ENCODE measurements at places on chromosomes 12 and 14. TPM values are rescaled to one million over a fixed set of nuclear protein-coding genes. Genes with fewer than 3 reads are reported as not detected.

GRCh38 chr12:52228931-52229330 lies 4.1 kb upstream of the KRT7 start:
- no peak for DNase-seq

- DNase-seq = no peak
These were observed 196.1 kb downstream of the TBX5 start for GRCh38 chr12:114209861-114210260.

GRCh38 chr14:62304257-62304656 lies 542.0 kb downstream of the SNAPC1 start:
- DNase-seq = no peak

GRCh38 chr12:121926874-121927706 lies 8.7 kb downstream of the CFAP251 start:
- no peak for DNase-seq

GRCh38 chr12:97805146-97805545 lies 342.5 kb downstream of the RMST start:
- no peak for DNase-seq

DNA sequence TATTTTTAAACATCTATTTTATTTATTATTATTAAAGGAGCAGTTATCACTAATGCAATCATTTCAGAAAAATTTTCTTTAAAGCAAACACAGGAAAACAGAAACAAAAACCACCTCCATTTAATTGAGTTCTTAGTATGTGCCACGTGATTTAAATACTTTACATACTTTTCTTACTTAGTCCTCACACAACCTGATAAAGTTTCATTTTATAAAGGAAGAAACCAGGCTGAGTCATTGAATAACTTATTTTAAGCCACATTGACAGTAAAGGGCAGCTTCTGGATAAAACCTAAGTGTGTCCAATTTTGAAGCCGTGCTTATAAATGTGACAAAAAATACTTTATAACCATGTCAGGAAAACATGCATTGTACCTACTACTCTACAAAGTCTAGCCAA lies 57.1 kb upstream of the PCED1B start:
- no peak for DNase-seq

The LMBR1L gene
- 52.4 TPM for total RNA-seq

GRCh38 chr14:50036211-50036610 lies 80.2 kb downstream of the VCPKMT start:
- no peak for DNase-seq

DNA sequence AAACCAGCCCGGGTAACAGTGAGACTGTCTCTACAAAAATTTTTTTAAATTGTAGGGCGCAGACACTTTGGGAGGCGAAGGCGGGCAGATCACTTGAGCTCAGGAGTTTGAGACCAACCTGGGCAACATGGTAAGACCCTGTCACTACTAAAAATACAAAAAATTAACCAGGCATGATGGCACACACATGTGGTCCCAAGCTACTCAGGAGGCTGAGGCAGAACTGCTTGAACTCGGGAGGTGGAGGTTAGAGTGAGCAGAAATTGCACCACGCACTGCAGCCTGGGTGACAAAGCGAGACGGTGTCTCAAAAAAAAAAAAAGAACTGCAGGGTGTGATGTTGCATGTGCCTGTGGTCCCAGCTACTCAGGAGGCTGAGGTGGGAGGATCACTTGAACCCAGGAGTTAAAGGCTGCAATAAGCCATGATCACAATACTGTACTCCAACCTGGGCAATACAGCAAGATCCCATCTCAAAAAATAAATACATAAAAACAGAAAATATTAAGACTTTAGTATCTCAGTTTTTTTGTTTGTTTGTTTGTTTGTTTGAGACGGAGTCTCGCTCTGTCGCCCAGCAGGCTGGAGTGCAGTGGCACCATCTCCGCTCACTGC lies 16.9 kb downstream of the ATXN2 start:
- DNase-seq = no peak

DNA sequence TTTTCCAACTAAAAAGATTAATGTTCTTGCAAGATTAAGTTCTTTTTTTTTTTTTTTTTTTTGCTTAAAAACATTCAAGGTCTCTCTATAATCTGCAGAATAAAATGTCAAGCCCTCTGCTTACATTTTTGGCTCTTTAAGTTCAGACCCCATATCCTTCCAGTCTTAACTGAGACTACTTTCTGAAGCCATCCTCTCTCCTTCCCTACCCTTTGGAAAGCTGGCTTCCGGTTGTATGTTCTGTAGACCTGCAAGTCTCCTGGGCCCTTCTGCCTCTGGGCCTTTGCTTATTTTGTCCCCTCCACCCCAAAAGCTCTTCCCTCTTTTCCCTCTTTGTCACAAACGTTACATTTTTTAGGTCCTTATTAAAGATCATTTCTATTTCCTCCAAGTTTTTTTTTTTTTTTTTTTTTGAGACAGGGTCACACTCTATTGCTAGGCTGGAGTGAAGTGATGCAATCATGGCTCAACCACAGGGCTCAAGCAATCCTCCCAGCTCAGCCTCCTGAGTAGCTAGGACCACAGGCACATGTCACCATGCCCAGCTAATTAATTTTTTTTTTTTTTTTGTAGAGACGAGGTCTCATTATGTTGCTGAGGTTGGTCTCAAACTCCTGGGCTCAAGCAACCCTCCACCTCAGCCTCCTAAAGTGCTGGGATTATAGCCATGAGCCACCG lies 46.5 kb downstream of the PTPRB start:
- no peak for DNase-seq

DNA sequence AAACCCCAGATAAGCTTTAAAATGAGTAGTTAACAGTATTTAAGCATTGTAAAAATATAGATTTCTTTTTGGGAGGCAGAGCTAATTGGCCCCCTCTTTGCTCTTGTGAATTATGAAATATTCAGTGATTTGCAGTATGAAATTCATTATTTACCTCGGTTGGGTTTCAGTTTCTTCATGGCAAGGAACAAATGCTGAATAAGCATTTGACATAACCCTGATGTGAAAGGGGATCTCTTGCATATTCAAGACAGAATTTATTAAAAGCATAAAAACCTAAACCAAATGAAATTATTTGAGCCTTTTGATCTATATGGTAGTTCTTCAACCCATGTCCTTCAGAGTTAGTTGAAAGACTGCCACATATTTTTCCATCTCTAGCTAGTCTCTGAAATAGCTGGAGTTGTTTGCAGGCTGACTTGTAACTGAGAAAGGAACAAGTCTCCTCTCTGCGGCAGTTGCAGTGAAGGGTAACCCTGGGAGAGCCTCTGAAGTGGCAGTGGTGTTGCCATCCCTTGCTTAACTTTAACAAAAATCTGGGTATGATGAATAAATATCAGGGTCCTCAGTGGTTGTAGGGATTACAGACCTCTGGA lies 690 bp downstream of the AKAP6 start:
- DNase-seq = no peak

GRCh38 chr12:3694673-3695072 lies 58.2 kb downstream of the CRACR2A start:
- no peak for DNase-seq

GRCh38 chr12:30970559-30971197 lies 44.1 kb downstream of the TSPAN11 start:
- DNase-seq = no peak

- DNase-seq = no peak
These were observed 32.6 kb downstream of the EGLN3 start for GRCh38 chr14:33918256-33918655.

- no peak for DNase-seq
These were observed 103.1 kb downstream of the HELB start for GRCh38 chr12:66405395-66405794.

The KRT82 gene
- total RNA-seq = not detected

GRCh38 chr12:77954206-77954555 lies 123.5 kb downstream of the NAV3 start:
- DNase-seq = no peak

DNA sequence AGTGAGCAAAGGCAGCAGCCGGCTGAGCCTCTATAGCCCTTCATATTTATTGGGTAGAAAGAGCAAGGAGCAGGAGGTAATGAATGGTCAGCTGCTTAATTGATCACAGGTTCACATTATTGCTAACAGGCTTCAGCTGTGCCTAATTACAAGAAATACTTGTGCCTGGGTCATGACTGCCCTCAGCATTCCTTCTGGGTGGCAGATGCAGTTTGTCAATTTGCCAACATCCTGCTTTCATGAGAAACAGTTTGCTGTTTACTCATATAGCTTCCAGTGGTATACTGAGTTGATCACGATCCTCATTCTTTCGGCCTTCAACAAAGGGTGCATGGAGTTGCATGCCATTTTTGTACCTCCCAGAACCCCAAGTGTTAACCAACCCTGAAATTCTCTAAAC lies 81.0 kb upstream of the PLEKHG7 start:
- no peak for DNase-seq

GRCh38 chr14:37023875-37024565 lies 148.4 kb downstream of the SLC25A21 start:
- DNase-seq = no peak

GRCh38 chr14:104639885-104640548 lies 35.4 kb upstream of the TMEM179 start:
- DNase-seq = no peak

GRCh38 chr12:106149096-106149784 lies 10.5 kb upstream of the NUAK1 start:
- no peak for DNase-seq

DNA sequence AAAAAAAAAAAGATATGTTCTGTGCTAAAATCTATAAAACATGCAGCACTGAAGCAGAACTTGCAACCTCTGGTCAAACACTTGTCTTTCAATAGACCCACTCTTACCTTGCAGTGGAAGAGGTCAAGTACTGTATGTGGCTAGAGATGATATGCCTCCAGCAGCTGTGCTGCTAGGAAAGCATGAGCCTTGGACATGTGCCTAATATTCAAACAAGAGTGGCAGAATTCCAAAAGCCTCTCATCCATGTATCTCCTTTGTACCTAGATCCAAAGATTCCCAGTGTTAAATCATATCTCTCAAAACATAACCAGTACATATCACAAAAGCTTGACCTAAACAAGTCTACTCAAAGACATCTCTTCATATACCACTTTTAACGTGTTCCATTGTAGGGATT lies 105.0 kb upstream of the CPNE8 start:
- no peak for DNase-seq

GRCh38 chr12:68042212-68042699 lies 53.0 kb downstream of the IFNG-AS1 start:
- DNase-seq = peak; percentile 3

- no peak for DNase-seq
These were observed 33.0 kb downstream of the MTHFD1 start for GRCh38 chr14:64421166-64421565.

The KCNA5 gene
- 2.9 TPM for total RNA-seq

GRCh38 chr14:69693801-69694729 lies 72.9 kb upstream of the SRSF5 start:
- DNase-seq = no peak

DNA sequence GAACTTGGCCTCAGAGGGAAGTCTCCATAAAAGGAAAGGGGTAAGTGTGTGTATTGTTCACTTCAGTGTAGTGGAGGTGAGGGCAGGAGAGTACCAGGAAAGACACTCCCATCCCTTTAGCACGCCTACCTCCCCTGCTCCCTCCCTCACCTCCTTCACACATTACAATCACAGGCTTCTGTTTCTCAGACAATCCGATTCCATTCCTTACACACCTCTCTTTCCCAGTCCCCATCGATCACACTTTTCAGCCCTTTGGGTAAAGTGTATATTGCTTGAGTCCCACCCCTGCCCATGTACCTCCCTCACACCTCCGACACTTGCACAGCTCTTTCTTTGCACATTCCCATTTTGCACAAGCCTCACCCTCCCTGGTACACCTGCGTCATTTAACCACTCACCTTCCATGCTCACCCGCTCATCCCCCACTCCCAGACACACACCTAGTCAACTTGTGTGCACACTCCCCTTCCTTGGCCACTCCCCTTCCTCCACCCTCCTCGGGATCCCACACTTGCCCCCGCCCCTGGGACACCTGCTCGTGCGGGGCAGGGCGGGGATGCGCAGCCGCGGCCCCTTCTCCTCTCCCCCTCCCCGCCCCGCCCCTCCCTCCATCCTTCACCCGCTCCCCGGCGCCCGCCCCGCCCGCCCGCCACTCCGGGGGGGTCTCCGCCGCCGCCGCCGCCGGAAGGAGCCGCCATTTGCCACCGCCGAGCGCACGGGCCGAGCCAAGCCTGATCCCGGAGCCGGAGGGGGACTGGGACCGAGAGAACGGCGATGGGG lies at the start of gene MARCHF9:
MARCHF9 (plus strand) TSS at position 693 of the 783 bp plus-strand sequence. CDS start 426 bp downstream, outside the sequence.
- no peak for DNase-seq

DNA sequence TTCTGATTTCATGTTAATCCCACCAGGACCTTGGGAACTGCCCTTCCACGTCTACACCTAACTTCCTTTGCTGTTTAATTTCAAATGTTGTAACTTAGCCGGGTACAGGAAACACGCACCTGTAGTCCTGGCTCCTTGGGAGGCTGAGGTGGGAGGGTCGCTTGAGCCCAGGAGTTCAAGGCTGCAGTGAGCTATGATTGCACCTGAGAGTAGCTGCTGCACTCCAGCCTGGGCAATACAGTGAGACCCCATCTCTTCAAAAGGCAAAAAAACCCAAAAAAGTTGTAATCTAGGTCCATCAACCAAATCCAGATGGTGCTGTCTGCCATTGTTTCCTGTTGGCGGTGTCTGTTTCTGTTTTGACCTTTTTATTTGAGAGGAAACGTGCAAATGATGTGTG lies 14.5 kb downstream of the BCL7A start:
- DNase-seq = no peak

DNA sequence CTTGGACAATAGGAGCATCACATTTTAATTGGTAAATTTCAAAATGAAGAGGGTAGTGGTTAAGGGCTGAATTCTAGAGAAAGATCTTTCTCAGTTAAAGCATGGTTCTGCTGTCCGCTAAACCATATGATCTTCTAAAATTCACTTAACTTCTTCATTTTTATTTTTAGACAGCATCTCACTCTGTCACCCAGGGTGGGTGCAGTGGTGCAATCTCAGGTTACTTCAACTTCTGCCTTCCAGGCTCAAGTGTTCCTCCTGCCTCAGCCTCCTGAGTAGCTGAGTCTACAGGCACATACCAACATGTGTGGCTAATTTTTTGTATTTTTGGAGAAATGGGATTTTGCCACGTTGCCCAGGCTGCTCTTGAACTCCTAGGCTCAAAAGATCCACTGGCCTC lies 226.7 kb upstream of the ABCD2 start:
- DNase-seq = no peak

The OR4N2 gene
- not detected for total RNA-seq

DNA sequence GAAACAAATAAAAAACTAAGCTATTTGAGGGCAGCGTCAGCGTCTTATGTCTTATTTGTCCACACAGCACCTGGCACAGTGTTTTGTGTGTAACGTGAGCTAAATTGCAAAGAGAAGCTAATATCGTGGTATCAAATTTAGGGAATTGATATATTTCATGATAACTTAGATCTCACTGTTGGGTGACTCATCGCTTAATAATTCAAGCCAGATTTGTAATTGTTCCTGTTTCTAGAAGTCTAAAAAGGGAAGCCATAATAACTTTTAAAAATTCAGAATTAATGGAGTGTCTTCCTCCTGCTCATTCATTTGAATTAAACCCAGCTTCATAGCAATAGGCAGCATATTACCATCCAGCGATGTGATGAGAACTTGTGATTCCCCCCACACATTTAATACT lies 214.7 kb downstream of the PDZRN4 start:
- no peak for DNase-seq

GRCh38 chr14:91153360-91153759 lies 39.5 kb downstream of the DGLUCY start:
- DNase-seq = no peak

GRCh38 chr14:62189698-62190097 lies 427.5 kb downstream of the SNAPC1 start:
- no peak for DNase-seq

- DNase-seq = no peak
These were observed 697 bp downstream of the ATP6V0A2 start for GRCh38 chr12:123712780-123713319.

GRCh38 chr12:26231921-26232320 lies 36.5 kb downstream of the SSPN start:
- DNase-seq = no peak
